ENCODE measurements at places on chromosomes 5 and 9.

DNA sequence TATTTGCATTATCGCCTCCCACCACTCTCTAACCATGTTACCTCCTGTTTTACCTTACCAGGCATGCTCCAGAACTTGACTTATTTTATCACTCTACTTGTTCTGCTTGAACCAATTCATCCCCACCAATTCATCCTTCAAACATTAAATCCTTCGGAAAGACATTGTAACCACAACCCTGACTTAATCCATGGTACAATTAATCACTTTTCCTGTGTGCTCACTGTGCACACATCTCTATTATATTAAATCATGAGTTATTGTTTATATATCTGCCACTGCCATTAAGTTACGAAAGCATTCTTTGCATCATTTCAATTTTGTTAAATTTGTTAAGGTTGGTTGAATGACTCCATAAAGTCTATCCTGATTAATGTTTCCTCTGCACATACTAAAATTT lies 7.4 kb upstream of the C5orf46 start:
- DNase-seq: no peak

DNA sequence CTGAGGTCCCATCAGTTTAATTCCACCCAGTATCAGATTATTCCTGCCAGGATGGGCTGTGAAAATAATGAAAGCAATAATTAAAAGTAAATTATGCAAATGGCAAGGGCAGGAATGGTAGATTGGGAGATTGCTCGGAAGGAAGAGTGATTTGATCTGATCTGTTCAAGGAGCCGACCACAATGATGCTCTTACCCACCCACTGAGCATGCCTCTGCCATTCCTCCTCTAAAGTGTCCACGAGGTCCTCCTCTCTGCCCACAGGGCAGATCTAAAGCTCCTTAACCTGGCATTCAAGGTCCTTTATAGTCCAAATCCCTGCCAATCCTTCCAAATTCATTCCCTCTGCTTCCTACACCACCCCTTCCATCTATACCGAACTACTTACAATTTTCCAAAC lies 147.8 kb downstream of the TTLL11 start:
- no peak for DNase-seq

DNA sequence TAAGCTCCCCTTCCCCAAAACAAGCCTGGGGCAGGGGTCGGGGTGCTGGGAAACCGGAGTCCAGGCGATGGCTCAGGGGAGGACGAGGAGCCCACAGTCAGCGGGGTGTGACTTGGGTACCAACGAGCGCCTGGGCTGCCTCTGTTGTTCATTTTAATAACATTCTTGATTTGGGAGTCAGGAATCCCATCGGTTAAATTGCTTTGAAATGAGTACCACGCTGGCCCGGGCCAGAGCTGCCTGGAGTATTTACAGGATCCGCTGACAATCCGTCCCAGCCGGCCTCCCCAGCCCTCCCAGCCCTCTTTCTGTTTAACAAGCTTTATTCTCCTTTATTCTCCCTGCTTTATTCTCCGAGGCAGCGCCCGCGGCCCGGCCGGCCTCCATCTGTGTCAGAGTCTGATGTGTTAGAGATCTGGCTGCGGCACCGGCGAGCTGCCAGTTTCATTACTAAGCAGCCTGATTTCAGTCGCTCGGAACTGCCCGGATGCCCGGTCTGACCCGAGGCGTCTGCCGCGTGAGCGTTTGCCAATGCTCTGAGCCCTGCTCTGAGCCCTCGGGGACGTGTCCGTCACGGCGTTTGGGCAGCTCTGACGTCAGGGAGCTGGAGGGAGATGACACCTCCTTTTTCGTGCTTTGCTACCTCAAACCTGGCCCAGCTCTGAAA lies 16.5 kb upstream of the QRFP start:
- DNase-seq: no peak

GRCh38 chr5:168006456-168007130 lies 284.9 kb upstream of the WWC1 start:
- no peak for DNase-seq

DNA sequence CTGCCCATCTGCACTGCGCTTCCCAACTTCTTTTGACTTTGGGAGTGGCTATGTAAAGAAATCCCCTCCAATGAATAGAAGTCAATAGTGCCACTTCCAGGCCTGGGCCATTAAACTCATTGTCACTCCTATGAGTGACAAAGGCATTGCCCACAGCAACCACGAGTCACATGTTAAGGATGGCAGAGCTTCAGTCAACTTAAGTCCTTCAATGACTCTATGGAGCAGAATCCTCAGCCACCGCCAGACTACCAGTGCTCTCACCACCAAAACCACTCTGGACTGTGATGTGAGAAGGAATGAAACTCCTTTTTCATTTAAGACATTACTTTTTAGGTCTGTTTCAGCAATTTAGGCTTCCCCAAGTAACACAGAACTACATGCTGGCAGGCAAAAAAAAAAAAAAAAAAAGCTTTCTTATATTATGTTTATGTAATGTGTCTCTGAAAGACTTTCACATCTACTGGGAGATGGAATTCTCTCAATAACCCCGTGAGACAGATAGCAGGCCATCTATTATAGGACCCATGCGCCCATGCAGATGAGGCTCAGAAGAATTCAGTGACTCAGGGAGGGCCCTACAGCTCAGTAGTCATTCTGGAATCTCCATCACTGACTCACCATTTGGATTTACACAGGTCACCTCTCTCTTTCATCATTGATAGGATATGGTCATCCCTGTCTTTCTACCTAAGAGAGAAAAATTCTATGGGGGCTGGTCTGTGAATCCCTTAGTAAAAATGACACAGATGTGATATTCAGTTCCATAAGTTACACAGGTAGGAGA lies 180.5 kb downstream of the CEMIP2 start:
- DNase-seq: no peak
